ENCODE measurements at places on chromosomes 3 and 15. TPM values are rescaled to one million over a fixed set of nuclear protein-coding genes. Genes with fewer than 3 reads are reported as not detected.

GRCh38 chr3:144175644-144176425 is 204.2 kb downstream of the DIPK2A start:
- DNase-seq, result peak; percentile 61

DNA sequence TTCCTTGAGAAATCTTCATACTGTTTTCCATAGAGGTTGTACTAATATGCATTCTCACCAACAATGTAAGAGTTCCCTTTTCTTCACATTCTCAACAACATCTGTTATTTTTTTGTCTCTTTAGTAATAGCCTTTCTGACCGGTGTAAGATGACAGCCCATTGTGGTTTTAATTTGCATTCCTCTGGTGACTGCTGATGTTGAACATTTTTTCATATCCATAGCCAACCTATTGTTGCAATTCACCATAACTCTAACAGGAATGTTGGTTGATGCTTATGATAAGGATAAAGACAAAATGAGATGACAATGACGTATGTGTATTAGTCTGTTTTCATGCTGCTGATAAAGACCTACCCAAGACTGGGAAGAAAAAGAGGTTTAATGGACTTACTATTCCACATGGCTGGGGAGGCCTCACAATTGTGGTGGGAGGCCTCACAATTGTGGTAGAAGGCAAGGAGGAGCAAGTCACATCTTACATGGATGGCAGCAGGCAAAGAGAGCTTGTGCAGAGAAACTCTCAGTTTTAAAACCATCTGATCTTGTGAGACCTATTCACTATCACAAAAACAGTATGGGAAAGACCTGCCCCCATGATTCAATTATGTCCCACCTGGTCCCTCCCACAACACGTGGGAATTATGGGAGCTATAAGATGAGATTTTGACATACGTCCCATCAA is 37.6 kb upstream of the RHCG start:
- DNase-seq, result no peak

DNA sequence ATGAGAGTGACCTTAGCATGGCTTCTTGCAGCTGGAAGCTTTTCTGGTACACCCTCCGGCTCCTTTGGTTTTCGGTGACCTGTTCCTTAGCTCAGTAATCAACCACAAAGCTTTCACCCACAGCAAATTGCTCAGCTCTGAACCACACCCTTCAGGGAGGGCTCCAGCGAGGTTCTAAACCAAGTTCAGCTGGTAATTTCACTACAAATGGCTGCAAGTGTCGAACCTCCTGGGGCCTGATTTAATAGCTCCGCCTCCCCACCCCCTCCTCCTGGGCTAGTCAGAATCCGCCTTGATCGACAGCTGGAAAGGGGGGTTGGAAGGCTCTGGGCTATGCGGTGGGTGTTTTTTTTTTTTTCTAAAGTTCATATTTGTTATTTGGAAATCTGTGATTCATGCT is 150.9 kb upstream of the MCTP2 start:
- no peak for DNase-seq

GRCh38 chr3:36803091-36803791 is 38.9 kb upstream of the DCLK3 start:
- DNase-seq, result no peak

DNA sequence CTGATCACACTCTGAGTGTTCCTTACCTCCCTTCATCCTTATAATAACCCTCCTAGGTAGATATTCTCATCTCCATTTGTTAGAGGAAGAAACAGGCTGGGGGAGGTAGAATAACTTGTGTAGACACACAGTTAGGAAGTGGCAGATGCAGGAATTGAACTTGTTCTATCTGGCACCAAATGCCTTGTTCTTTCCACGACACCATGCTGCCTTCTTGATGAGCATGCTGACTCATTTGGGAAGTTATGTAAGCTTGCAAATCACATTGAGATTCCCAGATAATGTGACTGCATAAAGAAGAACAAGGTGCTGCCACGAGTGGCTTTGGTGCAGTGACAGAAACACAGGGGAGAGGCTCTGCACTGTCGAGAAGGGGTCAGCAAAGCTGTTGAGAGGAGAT is 27.5 kb upstream of the NDUFB4 start:
- no peak for DNase-seq

PLCB2 gene
- polyA plus RNA-seq, result 13.5 TPM

ZNF609 gene
- 37.4 TPM for polyA plus RNA-seq

SYNPR gene
- polyA plus RNA-seq, result 0.13 TPM

ALPK3 gene
- polyA plus RNA-seq, result 17.6 TPM
